HuH-7 (cell line): ENCODE measurements at places on chromosomes 7 and 10.

- DNase-seq, result no peak
Measured at GRCh38 chr7:17947620-17948019, 7.3 kb upstream of the SNX13 start.

- DNase-seq, result no peak
Measured at GRCh38 chr7:117858712-117859111, 14.5 kb downstream of the CTTNBP2 start.

GRCh38 chr10:70174058-70174741, 3.9 kb upstream of the SAR1A start:
- DNase-seq, result no peak

- DNase-seq, result no peak
Measured at GRCh38 chr10:48904861-48905260, 34.8 kb downstream of the LRRC18 start.

DNA sequence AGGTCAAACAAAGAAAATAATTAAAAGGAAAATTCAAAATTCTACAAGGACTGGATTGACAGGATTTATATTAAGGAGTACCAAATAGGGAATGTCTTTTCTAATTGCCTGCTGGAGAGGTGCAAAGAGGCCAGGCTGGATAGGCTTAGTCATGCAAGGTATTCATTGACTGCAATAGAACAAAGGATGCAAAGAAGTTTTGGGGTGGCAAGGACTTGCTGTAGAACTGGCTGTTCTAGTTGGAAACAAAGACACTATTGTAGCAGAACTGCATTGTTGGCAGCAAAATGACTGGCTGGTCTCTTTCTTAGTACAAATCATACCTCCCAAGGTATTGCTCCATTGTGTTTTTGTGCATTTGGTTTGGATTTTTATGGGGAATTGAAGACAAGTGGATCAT, 10.1 kb downstream of the ITGB8 start:
- no peak for DNase-seq
